GM12878 (cell line): ENCODE measurements at places on chromosomes 2 and 18.

DNA sequence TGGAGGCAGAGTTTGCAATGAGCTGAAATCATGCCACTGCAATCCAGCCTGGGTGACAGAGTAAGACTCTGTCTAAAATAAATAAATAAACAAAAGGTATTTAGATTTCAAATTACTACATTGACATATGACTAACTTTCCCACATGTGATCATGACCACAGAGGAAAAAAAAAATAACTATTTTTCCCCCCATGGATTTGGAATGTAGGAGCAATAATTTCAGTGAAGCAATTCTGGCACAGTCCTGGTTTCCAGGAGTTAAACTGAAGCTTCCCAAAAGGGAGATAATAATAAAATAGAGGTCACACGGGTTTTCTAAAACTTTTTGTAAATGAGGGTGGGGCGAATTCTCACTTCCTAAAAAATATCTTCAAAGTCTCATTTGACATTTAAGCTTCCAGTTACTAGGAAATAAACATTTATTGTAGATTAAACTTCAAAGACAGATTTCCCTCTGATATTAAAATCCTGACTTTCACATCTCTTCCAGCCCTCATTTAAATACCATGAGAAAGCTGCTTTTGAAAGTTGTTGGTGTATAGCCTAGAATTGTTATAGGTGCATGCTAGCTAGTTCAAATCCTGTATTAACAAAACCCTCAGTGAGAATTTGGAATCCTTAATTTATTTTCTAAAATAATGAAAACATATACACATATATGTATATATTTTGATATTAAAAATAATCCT lies 20.7 kb downstream of the SLC19A3 start:
- no peaks in the 10 kb centered on the region; the same call in 1 of the 2 replicates for H3K27me3 ChIP-seq
- H3K36me3 ChIP-seq: no peaks in the 10 kb centered on the region
- no peaks in the 10 kb centered on the region for H3K4me1 ChIP-seq
- H3K4me3 ChIP-seq: no peak overlapping the region
- no peak overlapping the region for H3K27ac ChIP-seq

DNA sequence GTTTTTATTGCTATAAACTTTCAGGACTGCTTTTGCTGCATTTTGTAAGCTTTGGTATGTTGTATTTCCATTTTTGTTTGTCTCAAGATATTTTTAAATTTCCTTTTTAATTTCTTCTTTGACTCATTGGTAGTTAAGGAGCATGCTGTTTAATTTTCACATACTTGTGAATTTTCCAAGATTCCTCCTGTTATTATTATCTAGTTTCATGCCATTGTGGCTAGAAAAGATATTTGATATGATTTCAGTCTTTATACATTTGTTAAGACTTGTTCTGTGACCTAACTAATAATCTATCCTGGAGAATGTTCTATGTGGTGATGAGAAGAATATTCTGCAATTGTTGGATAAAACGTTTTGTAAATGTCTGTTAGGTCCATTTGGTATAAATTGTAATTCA lies 62.1 kb downstream of the NUP35 start:
- H3K36me3 ChIP-seq: peaks cover 3% of the 10 kb centered on the region
- no peaks in the 10 kb centered on the region for H3K4me1 ChIP-seq
- H3K27ac ChIP-seq: no peak overlapping the region
- H3K27me3 ChIP-seq: no peaks in the 10 kb centered on the region
- H3K4me3 ChIP-seq: no peak overlapping the region

DNA sequence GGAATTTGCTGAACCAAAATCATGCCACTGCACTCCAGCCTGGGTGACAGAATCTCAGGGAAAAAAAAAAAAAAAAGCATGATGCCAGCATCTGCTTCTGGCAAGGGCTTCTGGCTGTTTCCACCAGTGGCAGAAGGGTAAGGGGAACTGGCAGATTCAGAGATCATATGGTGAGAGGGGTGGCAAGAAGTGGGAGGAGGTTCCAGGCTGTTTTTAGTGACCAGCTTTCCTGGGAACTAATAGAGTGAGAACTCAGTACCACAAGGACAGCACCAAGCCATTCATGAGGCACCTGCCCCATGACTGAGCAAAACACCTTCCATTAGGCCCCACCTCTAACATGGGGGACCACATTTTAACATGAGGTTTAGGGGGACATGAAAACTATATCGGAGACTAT lies 18.4 kb upstream of the CLASP1 start:
- H3K4me1 ChIP-seq: no peaks in the 10 kb centered on the region
- no peak overlapping the region for H3K27ac ChIP-seq
- no peaks in the 10 kb centered on the region for H3K27me3 ChIP-seq

DNA sequence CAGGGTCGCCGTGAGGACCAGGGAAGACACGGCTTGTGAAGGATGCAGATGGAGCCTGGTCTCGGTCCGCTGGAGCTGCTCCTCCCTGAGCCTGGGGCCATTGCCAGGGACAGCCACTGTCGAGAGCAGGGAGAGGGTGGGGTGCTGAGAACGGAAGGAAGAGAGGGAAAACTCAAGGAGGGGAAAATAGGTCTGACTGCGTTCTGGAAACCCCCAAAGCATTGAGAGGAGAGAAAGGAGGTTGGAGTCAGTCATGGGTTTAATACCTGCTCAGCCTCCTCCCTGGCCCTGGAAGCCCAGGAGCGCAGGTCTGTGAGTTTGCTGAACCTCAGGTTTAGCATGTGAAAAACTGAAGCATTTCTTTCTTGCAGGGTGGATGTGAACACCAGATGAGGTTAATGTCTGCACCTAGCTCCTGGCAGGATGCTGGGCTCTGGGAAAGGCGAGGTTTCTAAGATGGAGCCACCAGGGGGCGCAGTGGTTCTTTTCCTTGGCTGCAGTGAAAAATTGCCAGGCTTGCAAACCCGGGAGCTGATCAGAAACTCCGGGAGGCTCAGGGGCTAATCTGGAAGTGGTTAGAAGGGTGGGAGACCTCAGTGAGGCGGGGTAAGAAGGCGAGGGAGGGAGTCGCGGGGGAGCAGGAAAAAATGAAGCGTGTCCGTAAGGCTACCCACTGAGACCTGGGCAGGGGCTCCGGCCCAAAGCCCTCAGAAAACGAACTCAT lies 33.6 kb upstream of the RNF149 start:
- no peak overlapping the region for H3K4me3 ChIP-seq
- H3K27me3 ChIP-seq: no peaks in the 10 kb centered on the region; the same call in 1 of the 2 replicates
- DNase-seq: no peak
